Stimulated activated CD4-positive, alpha-beta T cell treated with anti-CD3 and anti-CD28 coated beads, Interleukin-2, amount 100 ng/mL, for 24 hours (primary cell): ENCODE measurements at places on chromosomes 12 and 14.

DNA sequence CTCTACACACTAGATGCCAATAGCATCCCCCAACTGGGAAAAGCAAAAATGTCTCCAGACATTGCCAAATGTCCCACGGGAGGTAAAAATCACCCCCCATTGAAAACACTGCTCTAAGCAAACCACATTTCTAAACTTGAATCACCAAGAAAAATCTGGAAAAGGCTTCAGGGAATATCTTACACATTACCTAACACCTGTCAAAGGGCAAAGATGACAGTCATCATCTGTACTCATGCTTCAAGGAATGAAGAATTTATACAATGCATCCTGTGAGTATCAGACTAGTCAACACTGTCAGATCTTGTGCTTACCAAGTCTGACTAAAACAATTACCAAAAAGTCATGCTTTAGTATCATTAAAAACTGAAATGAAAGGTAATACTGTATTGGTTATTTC, 161.6 kb upstream of the SOX5 start:
- no peak for DNase-seq

GRCh38 chr14:23090254-23090636, 4.7 kb downstream of the ACIN1 start:
- DNase-seq, result no peak

DNA sequence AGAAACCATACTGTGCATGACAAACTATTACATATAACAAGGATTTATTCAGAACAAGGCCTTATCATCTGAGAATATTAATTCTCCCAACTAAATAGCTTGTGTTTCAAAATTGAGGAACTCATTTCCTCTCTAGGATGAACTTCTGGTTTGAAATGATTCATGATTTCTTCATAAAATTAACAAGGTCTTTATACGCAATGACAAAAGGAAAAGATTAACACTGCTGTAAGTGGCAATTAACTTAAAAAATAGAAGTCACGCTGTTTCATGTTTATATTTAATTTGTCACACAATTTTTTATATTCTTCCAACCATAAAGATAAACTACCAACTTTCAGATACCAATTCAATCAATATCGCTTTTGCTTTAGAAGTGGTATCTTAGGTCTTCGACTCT, 80.8 kb downstream of the GRIP1 start:
- DNase-seq, result no peak

DNA sequence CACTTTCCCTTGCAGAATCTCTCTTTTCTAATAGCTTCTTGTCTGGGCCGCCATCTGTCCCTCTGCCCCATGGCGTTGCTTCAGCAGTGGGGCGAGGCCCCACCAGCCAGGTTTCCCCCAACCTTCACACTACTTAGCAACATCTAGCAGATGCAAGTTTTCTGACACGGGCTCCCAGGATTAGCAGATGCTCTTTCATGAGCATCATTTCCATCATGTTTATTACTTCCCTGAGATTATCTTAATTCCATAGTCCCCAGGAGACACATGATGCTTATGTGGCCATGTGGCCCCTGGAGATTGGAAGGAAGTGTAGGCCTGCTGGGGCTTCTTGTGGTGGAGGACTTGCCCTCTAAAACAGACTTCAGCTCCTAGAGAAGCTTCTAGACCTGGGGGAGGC, 102.0 kb upstream of the MYL2 start:
- no peak for DNase-seq

DNA sequence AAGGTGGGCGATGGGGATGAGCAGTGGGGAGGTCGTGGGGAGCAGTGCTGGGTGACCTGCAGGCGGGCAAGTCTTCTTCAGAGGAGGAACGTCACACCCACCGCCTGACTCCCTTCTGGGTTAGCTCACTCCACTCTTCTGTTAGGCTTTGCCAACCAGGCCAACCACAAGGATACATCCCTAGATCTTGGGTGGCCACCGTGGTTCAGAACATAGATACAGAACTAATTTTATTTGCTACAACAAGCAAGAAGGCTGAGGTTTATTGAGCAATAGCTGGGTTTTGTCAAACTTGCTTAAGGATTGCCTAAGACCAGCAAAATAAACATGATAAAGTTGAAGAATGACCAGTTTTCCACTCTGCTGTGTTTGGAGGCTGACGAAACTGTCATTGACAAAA, 109.4 kb downstream of the DACT1 start:
- DNase-seq, result no peak

DNA sequence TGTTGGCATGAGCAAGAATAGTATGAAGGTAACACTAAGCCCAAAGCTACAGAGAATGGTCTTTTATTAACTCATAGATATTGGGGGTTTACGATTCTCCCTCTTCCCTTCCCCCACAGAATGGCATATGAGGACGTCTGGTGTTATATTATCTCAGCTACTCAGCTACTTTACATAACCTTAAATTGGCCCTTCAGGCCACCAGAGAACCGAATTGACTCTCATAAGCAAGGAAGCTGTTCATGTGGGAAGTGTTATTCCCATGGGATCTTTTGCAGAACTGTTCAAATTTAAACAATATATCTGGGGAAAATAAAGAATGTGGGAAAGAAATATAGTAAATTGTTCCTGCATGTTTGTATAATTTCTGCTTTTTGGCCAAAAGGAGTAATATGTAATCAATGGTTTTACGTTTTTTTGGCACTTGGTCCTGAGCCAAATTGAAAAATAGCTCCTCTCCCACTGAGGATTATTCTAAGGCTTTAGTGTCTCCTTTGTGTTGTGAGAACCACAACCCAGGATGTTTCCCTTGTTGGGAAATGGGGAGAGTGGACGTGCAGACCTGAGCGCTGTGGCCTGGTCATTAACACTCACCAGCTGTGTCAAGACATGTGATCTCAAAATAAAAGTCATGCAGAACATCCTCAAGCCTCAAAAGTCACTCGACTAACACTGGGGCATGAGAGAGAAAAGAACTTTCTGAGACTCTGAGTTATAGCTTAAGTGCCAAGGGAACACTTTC, 31.8 kb upstream of the CMAS start:
- no peak for DNase-seq

DNA sequence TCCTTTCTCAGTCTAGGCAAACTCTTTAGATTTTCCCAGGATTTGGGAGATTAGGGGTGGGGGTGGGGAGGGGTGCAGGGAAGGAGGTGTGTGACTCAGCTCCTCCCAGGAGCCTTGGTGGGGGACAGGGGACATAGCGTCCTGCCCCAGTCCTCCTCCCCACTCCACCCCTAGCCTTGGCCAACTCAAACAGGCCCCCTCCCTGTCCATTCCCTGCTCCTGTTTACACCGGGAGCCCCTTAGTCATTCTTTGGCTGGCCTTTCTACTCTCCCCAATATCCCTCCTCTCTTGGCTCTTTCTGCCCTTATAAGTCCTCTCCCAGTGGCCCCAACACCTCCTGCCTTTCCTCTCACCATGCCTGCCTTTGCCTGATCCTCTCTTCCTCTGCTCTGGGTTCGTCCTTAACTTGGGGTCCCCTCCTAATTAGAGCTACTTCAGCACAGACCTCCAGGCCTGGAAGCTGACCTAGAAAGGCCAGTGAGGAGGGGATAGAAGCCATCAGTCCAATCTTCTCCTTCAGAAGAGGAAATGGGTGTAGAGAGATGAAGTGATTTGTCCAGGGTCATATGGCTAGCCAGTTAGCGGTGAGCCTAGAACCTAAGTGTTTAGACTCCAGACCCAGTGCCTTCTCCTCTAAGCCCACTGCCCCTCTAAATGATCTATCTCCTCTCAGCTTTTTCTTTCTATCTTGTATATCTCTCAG, 2.3 kb upstream of the ITGA5 start:
- no peak for DNase-seq

DNA sequence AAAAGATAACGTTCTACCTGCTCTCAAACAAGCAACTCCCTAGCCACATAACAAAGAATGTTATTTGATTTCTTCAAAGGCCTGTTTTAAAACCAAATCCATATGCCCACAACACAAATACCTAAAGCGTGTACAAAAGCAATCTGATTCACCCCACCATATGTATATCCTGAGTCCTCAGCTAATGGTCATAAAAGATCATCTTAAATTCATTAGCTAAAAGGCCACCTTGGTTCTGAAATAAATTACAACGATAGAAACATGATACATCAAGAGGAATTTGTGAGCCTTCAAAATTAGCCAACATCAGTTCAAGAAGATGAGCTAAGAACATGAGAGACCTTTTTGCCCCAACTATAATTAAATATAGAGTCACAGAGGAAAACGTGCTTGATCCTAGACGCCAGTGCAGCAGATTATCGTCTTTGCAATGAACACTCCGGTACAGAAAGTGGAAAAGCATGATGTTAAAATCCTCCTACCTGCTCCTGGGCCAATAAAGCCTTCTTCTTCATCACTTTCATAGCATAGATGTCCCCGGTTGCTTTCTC, 20.0 kb downstream of the CIT start:
- no peak for DNase-seq

GRCh38 chr12:67006610-67007009, 262.5 kb upstream of the CAND1 start:
- no peak for DNase-seq
